HCT116 (cell line): ENCODE measurements at places on chromosomes 3 and 15.
A peak's percentile ranks its signal among the peaks of the same experiment; 100 is the strongest.

- DNase-seq: no peak
These were observed 41.8 kb downstream of the PRR23E start for GRCh38 chr3:127234778-127235177.

- no peak for DNase-seq
These were observed 31.1 kb downstream of the TNK2 start for GRCh38 chr3:195877136-195877715.

- no peak for DNase-seq
These were observed 84.4 kb downstream of the BTD start for GRCh38 chr3:15685927-15686326.

GRCh38 chr3:9188583-9188982 lies 60.9 kb downstream of the SRGAP3 start:
- DNase-seq: no peak

DNA sequence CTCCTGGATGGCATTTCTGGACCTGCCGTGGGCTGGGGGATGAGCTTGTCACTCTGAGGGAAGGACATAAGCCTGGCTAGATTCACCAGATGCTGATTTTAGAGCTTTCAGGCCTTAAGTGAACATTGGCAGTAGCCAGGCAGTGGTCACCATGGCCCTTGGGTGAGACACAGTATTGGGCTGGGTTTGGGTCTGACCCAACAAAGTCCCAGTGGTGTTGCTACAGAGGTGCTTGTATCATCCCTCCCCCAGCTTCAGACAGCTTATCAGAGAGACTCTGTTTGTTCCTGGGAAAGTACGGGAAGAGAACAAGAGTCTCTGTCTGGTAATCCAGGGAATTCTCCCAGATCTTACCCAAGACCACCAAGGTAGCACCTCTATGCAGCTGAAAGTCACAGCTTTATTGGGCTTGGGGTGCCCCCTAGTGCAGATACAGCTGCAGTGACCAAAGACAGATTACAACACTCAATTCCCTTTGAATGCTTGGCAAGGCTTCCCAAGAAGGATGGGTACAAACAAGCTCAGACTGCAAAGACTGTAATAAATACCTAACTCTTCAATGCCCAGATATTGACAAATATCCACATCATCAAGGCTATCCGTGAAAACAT lies 9.8 kb upstream of the RUVBL1 start:
- peak; percentile 36 for DNase-seq

DNA sequence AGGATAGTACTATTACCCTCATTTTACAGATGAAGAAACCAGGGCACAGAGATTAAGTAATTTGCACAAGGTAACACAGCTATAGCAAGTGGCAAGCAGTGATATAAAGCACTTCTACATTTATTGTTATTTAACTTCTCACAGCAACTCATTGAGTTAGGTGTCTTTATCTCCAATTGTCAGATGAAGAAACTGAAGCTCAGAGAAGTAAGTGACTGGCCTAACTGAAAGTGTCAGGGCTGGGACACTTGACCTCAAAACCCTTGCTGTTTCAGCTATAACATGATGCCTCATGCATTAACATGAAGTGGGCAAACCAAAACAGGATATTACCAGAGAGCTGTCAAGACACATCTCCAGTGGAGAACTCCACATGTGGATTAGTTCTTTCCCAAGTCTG lies 65.8 kb upstream of the LEKR1 start:
- no peak for DNase-seq

DNA sequence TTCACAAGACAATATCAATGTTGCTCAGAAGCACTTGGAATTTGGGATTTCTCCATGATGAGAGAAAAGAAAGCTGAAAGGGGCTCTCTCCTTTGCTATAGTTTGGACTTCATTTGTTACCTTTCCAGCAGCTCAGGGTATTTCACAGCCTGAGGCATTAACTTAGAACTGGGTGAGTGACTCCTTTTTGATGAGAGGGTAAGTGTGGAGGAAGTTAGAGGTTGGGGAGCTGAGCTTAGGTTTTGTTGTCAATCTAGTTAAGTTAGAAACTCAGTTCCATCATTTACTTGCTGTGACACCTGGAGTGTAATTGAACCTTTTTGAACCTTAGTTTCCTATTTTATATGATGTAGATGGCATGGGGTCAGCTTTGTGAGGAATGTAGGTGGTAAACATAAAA lies 359.1 kb downstream of the PDCD6IP start:
- no peak for DNase-seq

DNA sequence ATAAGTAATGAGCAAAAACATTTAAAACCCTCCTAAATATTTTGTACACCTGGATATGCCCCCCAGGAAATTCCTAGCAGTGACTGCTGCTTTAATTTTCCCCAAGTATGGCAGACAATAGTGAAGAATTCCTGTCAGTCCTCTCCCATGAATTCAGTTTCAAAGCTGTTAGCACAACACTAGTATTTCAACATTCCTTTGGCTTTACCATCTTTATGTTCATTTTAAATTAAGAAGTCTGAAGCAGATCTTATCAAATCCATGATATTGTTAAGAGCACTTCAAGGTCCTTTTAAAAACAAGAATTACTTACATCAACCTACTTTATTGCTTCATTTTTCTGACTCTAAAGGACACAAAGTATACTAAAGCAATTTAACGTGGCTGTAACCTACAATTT lies 28.8 kb upstream of the CDIN1 start:
- DNase-seq: no peak

GRCh38 chr3:153967260-153967659 lies 153.9 kb upstream of the ARHGEF26 start:
- no peak for DNase-seq

DNA sequence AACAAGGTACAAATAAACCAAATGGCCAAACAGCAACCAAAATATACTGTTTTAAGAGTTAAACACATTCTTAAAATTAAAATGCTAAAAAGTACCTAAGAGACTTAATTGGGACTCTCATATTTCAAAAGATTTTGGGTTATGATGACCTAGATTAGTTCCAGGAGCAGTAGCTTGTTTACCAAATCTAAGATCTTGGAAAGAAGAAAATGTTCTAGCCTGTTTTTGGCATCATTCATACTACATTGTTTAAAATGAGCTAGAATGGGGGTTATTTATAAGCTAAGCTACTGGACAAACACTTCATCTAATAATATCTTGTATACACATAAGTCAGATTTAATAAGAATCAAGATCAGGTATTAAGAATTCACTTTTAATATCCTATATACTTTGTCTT lies 22.8 kb downstream of the ATOSA start:
- DNase-seq: no peak

GRCh38 chr3:44439499-44440295 lies 37.8 kb downstream of the ZNF445 start:
- DNase-seq: no peak

GRCh38 chr15:53833134-53833624 lies 73.7 kb upstream of the WDR72 start:
- DNase-seq: no peak

- no peak for DNase-seq
These were observed 146.1 kb downstream of the LRTM1 start for GRCh38 chr3:54781728-54782127.

DNA sequence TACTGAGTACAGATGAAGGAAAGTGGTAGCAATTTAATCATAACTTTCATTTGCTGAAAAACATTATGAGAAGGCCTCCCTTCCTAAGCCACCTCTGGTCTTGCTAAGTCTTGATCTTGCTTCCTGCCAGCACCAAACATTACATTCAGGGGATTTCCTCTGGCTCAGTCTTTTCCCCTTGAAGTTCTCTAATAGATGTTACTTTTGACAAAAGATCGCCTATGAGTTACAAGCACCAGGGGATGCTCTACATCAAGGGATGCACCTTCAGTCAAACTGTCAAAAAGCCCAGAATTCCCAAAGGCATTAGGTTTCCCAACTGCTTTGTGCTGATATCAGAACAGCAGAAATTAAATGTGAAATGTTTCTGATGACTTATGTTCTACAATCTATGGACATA lies 47.3 kb downstream of the AQP9 start:
- DNase-seq: no peak

DNA sequence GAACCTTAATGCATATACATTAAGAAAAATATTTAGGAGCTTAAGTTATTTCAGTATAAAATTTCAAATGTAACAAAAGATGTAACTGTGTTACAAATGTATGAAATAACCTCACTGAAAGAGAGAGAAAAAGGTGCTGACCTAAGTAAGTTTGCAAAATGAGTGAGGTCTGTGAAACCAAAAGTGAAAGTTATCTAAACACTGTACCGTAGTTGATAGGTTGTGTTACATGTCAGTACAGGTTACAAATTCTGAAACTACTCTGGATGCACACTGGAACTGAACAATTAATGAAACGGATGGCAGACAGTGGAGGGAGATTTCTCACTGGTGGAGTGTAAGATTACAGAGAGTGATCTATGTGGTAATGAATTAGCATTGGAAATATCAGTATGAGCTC lies 420.7 kb downstream of the ZNF385D start:
- DNase-seq: no peak

GRCh38 chr3:156919818-156920217 lies 93.7 kb downstream of the LEKR1 start:
- DNase-seq: no peak

DNA sequence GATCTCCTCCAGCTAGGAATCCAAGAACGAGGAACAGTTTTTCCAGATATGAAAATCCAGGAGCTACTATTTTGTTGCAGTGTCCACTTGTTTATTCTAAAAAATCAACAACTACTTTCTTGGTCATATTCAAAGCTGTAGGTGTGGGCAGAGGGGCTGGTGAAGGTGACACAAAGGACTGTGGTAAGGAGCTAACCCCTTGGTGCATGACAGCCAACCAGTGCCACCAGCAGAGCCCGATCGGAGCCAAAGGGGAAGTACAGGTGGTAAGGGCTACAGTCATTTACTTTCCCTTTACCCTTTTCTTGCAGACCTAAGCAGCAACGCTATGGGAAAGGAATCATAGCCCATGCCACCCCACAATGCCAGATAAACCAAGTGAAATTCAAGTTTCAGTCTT lies 30.7 kb downstream of the PLA1A start:
- DNase-seq: no peak

GRCh38 chr3:181497358-181497757 lies 214.4 kb upstream of the SOX2 start:
- DNase-seq: no peak

GRCh38 chr15:58182460-58183163 lies 44.4 kb downstream of the AQP9 start:
- DNase-seq: peak; percentile 48

DNA sequence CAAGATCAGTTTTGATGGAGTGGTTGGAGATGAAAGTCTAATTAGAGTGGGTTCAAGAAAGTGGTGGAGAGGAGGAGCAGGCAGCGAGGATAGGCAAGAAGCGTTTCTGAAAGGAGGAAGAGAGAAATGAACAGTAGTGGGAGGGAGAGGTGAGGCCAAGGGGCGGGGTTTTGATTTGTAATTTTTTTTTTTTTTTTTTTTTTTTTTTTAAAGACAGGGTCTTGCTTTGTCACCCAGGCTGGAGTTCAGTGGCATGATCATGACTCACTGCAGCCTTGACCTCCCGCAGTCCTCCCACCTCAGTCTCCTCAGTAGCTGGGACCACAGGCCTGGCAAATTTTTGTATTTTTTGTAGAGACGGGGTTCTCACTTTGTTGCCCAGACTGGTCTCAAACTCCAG lies 36.6 kb downstream of the MRAS start:
- DNase-seq: no peak

- no peak for DNase-seq
These were observed 22.3 kb downstream of the FANCD2OS start for GRCh38 chr3:10085738-10086137.

DNA sequence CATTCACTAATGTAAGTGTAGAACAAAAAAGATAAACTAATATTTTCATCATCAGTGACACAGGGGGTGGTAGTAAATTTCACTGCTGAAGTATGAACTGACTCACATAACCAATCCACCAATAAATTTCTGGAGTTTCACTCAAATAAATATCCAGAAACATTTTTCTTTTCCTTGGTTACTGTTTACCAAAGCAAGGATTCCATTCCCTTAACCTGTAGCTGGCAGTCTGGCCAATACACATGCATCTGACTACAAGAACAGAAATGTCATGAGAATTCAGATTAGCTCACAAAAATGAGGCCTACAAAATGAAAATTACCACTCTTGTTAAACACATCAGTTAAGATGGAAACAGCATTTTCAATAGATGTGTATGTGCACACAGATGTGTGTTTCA lies 80.3 kb downstream of the STAG1 start:
- no peak for DNase-seq

DNA sequence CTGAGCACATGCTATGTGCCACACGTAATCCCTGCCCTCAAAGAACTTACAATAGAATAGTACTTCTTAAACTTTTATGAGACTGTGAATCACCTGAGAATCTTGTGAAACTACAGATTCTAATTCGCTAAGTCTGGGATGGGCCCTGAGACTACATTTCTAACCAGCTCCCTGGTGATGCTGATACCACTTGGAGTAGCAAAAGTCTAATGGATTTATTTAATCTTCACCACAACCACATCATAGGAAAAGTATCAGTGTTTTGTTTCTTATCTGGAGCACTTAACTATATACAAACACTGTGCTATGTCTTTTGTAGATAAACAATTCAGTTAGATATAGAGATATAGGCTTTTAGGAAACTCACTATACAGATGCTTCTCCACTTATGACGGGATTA lies 23.8 kb upstream of the TCF12 start:
- DNase-seq: no peak

GRCh38 chr3:159486580-159486979 lies 502.1 kb upstream of the IL12A start:
- DNase-seq: peak; percentile 22

DNA sequence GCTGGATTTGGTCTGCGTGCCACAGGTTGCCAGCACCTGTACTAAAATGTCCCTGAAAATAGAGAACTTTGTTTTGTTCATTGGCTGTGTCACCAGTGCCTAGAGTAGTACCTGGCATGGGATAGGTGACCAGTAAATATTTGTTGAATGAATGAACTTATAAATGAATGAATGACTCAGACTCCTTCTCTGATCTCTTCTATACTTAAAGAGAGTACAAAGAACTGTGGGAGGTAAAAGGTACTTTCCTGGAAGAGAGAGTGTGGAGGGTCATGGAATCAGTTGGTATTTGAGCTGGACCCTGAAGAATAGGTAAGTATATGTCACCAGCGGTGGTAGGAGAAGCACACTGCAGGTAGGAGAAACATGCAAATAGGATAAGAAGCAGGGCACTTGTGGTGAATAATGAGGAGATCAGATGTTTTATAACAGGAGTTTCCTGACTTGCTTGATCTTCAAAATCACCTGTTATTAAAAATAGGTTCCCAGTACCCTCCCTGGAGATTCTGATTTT lies 149.4 kb downstream of the LPP start:
- DNase-seq: no peak

- DNase-seq: no peak
These were observed 47.4 kb upstream of the SMAD3 start for GRCh38 chr15:67018026-67018425.

- DNase-seq: no peak
These were observed 61.0 kb downstream of the IQSEC1 start for GRCh38 chr3:13012221-13012691.

DNA sequence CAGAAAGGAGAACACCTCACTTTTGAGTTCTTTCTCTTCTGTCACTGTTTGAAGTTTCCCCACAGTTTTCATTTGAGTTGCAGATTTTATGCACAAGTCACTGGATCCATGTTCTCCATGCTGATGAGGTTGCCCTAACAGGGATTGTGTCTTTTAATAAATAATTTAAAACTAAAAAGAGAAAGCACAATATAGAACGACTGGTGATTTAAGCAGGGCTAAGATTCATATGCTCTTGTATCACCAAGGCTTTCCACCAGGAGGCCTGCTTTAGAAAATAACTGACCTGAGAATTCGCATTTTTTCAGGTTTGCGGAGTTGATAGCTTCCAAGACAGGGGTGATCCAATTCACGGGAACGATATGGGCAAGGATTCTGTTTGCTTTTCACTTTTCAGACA lies 252.0 kb upstream of the VEPH1 start:
- no peak for DNase-seq
